ENCODE measurements at places on chromosomes 3 and 15. TPM values are rescaled to one million over a fixed set of nuclear protein-coding genes. Genes with fewer than 3 reads are reported as not detected.

DNA sequence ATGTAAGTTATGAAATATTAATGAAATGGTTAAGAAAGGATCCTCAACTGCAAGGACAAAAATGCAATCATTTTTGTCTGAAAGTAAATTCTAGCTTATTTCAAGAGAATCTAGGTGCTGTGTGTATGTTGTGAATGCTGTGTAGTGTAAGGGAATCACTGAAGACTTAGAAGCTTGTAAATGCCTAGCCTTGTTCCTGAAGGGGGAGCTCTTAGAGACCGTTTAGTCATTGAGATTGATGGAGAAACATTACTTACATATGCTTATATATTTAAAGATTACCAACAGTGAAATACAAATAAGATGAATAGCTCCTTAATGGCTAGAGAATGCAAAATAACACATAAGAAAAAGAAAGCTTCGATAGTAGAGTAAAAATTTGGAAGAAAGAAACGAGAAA lies 67.9 kb downstream of the CNTN4 start:
- DNase-seq: no peak

- DNase-seq: peak; percentile 86
Measured at GRCh38 chr15:98870788-98871187, 136.8 kb downstream of the PGPEP1L start.

GRCh38 chr15:91408476-91409076 lies 308.5 kb downstream of the SV2B start:
- peak; percentile 32 for DNase-seq

The GHRL gene
- not detected for total RNA-seq

GRCh38 chr3:116083683-116084082 lies 361.6 kb downstream of the LSAMP start:
- no peak for DNase-seq

- no peak for DNase-seq
Measured at GRCh38 chr3:71154846-71155245, 428.7 kb downstream of the FOXP1 start.

DNA sequence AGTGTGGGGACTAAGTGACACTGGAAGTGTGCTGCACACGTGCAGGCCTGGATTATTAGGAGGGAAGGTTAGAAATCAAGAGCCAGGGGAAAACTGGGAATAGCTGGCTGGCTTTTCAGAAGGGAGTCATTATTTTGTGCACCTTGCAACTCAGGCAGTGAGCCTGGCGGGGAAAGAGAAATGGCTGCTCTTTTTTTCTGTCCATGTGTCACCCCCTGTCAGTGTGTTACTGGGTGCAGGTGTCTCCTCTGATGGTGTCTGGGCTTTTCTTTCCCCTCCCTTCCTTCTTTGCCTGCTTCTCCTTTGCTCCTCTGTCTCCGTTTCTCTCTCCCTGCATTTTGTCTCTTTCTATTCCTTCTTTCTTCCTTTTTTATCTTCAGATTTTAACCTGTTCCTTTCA lies 130.7 kb downstream of the APBA2 start:
- DNase-seq: no peak
